NCI-H2171 (cell line): ENCODE measurements at places on chromosomes 4 and X.

DNA sequence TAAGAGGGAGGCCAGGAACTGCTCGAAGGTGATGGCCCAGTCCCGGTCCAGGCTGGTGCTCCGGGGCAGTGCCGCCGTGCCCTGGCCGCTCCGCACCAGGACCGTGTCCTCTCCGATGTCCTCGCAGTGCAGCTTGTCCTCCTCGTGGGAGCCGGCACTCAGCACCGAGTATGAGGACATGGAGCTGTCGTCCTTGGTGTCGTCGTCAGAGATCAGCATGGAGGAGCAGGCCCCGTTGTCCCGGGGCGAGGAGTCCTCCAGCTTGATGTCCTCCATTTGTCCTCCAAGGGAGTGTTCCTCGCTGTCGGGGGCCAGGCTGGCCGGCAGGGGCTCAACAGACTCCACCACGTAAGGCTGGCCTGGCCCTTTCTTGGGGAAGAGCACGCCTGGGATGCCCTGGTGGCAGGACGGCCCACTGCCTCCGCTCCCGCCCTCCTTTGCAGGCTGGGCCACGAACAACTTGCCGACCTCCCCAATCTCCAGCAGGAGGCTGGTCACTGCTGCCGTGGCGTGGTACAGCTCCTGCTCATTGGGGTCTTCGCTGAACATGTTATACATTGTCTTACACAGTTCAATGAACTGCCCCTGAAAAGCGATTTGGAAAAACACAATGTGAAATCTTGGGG lies 53.7 kb upstream of the UCP1 start:
- DNase-seq: no peak

DNA sequence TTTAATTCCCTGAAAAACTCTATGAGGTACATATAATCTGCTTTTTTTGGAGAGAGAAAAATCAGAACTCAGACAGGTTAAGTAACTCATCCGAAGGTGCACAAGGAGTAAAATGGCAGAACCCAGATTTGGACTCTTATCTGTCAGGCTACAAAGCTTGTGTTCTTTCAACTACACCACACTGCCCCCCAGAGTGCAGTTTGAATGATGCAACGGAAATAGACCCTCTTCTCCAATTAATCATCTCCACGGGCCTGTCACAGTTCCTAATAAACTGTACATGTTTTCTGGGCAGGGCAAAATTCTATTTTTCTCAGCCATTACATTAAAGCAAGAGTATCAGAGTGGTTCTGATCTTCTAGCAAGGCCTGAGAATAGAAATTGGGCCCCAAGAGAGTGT lies 35.3 kb upstream of the DCX start:
- DNase-seq: peak; percentile 33

DNA sequence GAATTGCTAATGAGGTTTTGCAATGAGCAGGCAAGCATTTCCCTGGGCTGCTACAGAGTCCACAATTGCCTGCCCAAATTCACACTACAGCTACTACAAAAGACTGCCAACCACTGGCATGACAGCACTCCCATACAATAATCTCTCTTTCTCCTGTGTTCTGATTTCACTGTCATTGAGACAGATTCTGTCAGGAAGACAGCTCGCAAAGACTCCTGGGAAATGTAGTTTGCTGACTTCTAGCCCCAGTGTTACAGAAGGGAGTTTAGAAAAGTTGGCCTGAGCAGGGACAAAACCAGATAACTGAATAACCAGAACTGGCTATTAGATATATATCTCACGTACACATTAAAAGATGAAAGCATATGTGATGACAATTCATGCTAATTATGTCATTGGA lies 1231.3 kb upstream of the PRKX start:
- DNase-seq: no peak

GRCh38 chr4:26864899-26865298 lies 4.3 kb downstream of the STIM2 start:
- no peak for DNase-seq

GRCh38 chr4:72679666-72680065 lies 110.6 kb upstream of the ADAMTS3 start:
- no peak for DNase-seq

DNA sequence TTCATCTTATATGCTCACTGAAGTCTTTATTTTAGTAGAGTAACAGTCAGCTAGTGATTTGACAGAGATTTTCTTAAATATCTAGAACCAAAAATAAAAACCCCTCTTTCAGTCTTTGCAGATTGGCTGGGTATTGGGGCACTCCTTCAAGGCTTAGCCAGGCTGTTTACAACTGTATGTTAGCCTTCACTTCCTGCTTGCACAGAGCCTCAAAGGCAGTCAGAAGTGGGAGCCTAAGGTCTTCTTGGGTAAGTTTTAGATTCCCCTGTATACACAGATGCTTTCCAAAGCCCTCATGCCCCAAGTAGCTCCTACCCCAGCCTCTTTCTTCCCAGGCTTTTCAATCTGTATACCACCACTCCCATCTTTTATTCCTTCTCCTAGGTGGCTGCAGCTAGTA lies 136.1 kb upstream of the STIM2 start:
- DNase-seq: no peak

DNA sequence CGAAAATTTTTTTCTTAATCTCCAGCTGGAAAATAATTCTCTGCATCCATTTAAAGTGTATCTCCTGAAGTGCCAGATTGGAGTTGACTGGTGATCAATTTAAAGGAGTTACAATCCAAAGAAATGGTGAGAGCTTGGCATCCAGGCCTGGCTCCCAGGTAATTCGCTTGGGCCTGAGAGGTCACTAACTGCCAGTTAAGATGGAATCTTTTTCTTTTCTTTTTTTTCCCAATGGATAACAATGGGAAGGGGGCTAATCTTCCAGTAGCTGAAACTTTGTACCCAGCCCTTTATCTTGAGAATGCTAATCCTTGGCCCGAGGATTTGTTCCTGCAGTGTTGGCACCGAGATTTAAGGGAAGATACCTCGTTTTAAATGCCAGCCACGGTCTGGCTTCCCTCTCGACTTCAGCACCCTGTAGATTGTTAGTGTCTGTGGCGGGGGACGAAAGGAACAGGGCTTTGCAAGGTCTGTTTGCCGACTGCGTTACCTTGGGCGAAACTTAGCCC lies 13.3 kb upstream of the PITX2 start:
- DNase-seq: no peak

- DNase-seq: no peak
These were observed 2.1 kb downstream of the PPP3CA start for GRCh38 chr4:101345271-101345595.

DNA sequence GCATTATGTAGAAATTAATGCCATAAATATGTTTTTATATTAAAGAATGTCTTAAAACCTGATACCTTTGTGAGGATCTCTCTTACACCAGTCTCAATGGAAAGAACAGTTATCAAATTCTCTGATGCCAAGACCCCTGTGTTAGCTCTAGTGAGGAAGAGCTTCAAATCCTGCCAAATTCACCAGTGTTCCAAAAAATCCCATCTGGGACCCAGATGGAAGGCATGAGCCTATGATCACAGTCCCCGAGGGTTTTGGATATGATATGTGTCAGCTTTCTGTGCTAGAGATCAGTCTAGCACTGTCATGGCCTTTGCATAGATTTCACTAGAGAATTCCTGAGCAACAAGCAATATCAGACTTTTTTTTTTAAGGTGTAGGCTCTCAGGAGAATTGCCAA lies 412.1 kb downstream of the UBE2NL start:
- DNase-seq: no peak

DNA sequence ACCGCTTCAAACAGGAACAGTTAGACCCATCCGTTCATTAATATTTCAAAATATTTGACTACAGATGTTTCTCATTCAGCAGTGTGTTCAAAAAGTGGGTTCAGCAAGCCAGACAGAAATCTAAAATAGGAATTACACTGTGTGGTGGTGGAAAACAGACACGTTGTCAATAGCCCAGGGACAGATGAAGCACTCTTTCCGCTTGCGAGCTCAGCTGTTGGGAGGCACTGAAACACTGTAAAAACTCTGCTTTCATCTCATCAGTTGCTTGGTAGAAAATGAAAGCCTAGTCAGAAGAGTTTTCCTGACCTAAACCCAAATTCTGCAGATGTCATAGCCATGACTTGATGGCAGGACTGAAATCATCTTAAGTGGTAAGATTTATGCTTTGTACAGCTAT lies 38.5 kb downstream of the LRP2BP start:
- no peak for DNase-seq

GRCh38 chr4:165879641-165880040 lies 6.6 kb downstream of the TLL1 start:
- DNase-seq: peak; percentile 14

DNA sequence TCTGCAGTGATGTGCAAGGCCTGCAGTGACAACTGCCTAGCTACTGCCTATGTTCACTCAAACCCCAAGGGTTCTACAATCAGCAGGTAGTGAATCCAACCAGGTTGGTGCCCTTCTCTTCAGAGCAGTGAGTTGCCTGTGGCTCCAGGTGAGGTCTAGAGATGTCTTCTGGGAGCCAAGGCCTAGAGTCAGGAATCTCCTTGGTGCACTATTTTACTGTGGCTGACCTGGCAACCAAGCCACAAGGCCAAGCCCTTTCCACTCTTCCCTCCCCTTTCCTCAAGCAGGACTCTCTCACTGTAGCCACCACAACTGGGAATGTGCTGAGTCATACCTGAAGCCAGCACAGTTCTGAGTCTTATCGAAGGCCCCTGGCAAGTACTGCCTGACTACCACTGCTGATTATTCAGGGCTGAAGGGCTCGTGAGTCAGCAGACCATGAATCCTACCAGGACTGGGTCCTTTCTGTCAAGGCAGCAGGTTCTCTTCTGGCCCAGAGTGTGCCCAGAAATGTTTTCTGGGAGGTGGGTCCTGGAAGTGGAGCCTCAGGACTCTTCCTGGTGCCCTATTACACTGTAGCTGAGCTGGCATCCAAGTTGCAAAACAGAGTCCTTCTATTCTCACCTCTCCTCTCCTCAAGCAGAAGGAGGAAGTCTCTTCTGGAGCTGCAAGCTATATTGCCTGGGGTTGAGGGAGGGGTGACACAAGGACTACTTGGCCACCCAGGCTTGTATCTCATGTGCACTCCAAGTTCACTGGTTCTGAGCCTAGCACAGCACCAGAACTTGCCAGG lies 111.6 kb downstream of the BTC start:
- no peak for DNase-seq
